Ovary (tissue), 10 donors: ENCODE measurements at places on chromosomes 3 and 15. TPM values are rescaled to one million over a fixed set of nuclear protein-coding genes. Genes with fewer than 3 reads are reported as not detected.

GRCh38 chr3:142152384-142152783 lies 3.0 kb upstream of the TFDP2 start:
- no peak overlapping the region for H3K4me3 ChIP-seq
- DNase-seq, result no peak
- no peaks in the 10 kb centered on the region for H3K36me3 ChIP-seq
- H3K4me1 ChIP-seq, result peaks cover 4% of the 10 kb centered on the region

Gene EFCAB12
- total RNA-seq, result 1.8 TPM

DNA sequence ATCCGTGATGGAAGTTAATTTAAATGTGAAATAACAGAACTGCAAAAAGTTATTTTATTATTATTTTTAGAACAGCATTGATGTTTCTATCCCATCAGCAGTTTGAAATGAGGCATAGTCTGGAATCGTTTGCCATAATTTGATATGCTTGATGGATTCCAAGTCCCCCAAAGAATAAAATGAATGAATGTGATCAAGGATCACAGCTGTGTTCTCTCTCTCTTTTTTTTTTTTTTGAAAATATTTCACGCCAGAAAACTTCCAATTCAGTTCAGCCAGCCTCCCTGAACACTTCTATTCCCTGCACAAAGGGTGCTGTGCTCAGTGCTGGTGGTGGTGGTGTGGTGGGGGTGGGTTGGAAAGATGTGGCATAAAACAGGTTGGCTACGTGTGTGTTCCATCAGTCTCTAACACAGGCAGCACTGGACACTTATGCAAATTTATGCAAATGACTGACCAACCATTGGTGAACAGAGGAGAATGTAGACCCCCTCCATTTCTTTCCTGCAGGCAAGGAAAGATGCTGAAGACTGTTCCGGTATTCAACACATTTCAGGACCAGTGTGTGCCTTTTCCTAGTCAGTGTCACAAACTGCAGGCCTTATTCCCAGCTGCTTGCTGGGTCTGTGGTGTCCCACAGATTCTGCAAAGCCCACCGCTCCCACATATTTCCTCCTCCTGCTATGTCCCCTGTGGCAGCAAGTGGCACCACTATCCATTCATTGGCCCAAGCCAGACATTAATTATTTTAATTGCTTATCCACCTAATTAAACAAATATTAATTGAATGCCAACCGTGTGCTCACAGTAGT lies 10.6 kb downstream of the ARNT2 start:
- DNase-seq, result no peak
- no peak overlapping the region for H3K4me3 ChIP-seq
- H3K36me3 ChIP-seq, result no peaks in the 10 kb centered on the region
- peaks cover 4% of the 10 kb centered on the region for H3K4me1 ChIP-seq
- no peaks in the 10 kb centered on the region for H3K27me3 ChIP-seq

GRCh38 chr3:23806534-23807423 lies 1.0 kb downstream of the UBE2E1 start:
- H3K4me3 ChIP-seq, result peak overlapping the region; percentile 80
- no peaks in the 10 kb centered on the region for H3K27me3 ChIP-seq
- H3K27ac ChIP-seq, result peak overlapping the region; percentile 83
- H3K4me1 ChIP-seq, result peaks cover 4% of the 10 kb centered on the region
- DNase-seq, result peak; percentile 39
- H3K36me3 ChIP-seq, result no peaks in the 10 kb centered on the region

DNA sequence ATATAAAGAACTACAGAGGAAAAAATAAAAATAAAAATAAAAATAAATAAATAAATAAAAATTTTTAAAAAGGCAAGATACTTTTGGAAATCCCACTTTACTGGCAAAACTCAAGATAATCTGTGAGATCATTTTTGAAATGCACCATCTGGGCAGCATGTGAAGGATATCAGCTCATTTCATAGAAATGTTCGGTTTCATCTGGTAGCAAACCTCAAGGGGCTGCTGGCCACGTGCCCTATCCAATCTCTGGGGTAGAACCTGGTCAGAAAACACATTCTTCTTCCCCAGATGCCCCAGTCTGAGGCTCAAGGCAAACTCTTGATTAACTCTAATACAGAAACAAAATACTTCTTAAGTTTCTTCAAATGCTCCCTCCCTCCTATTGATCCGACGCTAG lies 166.0 kb downstream of the FMN1 start:
- H3K36me3 ChIP-seq, result no peaks in the 10 kb centered on the region
- H3K4me1 ChIP-seq, result no peaks in the 10 kb centered on the region
- no peak overlapping the region for H3K27ac ChIP-seq
- H3K27me3 ChIP-seq, result no peaks in the 10 kb centered on the region
- DNase-seq, result no peak
- H3K4me3 ChIP-seq, result no peak overlapping the region

Gene BNC1
- 2.8 TPM for total RNA-seq

DNA sequence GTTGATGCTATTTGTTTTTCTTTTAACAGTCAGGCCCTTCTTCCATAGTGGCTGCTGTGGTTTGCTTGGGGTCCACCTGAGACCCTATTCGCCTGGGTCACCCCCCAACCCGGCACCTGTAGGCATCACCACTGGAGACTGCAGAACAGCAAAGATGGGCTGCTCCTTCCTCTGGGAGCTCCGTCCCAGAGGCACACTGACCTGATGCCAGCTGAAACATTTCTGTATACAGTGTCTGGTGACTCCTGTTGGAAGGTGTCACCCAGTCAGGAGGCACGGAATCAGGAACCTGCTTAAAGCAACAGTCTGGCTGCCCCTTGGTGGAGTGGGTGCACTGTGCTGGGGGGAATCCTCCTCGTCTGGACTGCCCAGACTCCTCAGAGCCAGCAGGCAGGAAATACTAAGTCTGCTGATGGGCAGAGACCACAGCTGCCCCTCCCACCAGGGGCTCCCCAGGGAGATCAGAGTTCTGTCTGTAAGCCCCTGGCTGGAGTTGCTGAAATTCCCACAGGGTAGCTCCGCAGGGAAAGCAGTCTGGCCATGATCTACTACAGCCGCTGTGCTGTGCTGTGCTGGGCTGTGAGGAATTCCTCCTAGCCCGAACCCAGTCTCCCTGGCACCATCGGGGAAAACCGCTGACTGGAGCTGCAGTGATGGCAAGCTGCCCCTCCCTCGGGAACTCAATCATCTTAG lies 248.2 kb downstream of the TBC1D5 start:
- no peak overlapping the region for H3K4me3 ChIP-seq
- H3K4me1 ChIP-seq, result no peaks in the 10 kb centered on the region
- no peaks in the 10 kb centered on the region for H3K36me3 ChIP-seq
- DNase-seq, result no peak
- no peaks in the 10 kb centered on the region for H3K27me3 ChIP-seq
- H3K27ac ChIP-seq, result no peak overlapping the region

Gene GOLGA8J
- not detected for total RNA-seq

- no peaks in the 10 kb centered on the region for H3K27me3 ChIP-seq
- peak; percentile 76 for DNase-seq
- no peak overlapping the region for H3K4me3 ChIP-seq
- peak overlapping the region; percentile 26 for H3K27ac ChIP-seq
- no peaks in the 10 kb centered on the region for H3K36me3 ChIP-seq
Measured at GRCh38 chr15:31338879-31339557, 12.4 kb downstream of the KLF13 start.

- no peak overlapping the region for H3K4me3 ChIP-seq
- H3K36me3 ChIP-seq, result no peaks in the 10 kb centered on the region
- no peak for DNase-seq
Measured at GRCh38 chr3:22495791-22496190, 707.3 kb upstream of the UBE2E2 start.

Gene GOLGA8O
- total RNA-seq, result 2.9 TPM

Gene GOLGA6L10
- total RNA-seq, result 1.5 TPM

Gene IGSF11
- 15.1 TPM for total RNA-seq

Gene PLCL2
- total RNA-seq, result 22.2 TPM

DNA sequence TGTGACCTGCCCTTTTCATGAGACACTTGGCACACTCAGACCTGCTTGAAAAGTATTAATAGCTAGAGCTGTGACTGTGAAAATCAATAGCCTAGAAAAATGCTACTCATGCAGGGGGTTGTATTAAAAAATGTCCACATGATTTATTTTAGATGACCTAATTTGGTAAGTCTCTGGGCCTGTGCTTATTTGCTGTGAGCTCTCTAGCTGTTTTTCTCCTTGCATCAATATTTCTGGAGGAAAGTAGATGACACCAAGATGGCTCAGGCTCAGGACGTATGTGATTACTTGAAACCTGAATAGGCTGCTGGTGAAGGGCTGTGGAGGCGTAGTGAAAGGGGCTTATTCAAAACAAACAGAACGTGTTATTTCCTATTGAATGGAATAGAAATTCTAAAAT lies 29.5 kb downstream of the KCNAB1 start:
- no peak overlapping the region for H3K4me3 ChIP-seq
- no peaks in the 10 kb centered on the region for H3K27me3 ChIP-seq
- no peak for DNase-seq
- no peaks in the 10 kb centered on the region for H3K36me3 ChIP-seq

Gene ISLR
- total RNA-seq, result 314 TPM

- no peak overlapping the region for H3K4me3 ChIP-seq
- no peaks in the 10 kb centered on the region for H3K27me3 ChIP-seq
- no peaks in the 10 kb centered on the region for H3K4me1 ChIP-seq
- DNase-seq, result no peak
Measured at GRCh38 chr3:61967019-61967418, 405.6 kb downstream of the PTPRG start.

Gene FBXO40
- 0.13 TPM for total RNA-seq

DNA sequence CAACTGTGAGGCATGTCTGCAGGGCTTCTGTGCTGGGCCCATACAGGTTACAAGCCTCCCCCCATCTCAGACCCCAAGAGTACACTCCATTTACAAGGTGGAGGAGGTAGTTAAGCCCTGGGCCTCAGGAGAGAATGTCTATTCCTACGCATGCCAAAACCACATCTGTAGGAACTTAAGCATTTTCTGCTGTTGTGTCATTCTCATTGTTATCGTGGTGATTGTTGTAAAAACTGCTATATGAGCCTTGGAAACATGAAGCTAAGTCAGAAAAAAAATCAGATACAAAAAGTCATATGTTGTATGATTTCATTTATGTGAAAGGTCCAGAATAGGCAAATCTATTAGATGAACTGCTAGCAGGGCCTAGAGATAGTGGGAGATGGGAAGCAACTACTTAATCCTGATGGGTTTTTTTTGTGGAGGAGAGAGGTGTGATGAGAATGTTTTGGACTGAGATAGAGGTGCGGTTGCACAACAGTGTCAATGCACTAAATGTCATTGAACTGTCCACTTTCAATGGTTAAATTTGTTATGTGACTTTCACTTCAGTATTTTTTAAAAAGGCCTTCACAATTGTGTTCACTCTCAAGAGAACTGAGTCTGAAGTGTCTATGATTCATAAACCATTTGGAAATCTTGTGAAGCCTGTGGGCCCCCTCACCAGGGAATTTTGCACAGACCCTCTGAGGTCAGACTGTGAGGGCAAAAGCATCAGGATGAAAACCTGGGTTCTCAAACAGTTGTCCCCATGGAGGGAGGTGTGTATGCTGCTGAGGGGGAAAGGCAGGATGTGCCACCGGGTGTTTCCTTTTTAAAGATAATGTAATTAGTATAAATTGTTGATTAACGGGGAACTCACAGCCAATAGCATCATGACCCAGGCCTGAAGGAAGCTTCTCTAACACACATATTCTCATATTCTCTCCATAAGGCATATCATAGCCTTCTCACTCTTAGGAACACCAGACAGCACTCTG lies 3.2 kb downstream of the RTP3 start:
- H3K4me1 ChIP-seq, result no peaks in the 10 kb centered on the region
- no peak overlapping the region for H3K27ac ChIP-seq
- DNase-seq, result no peak
- H3K36me3 ChIP-seq, result no peaks in the 10 kb centered on the region

GRCh38 chr3:141272906-141273662 lies 41.5 kb downstream of the PXYLP1 start:
- peaks cover 1% of the 10 kb centered on the region for H3K4me1 ChIP-seq
- no peak overlapping the region for H3K27ac ChIP-seq
- H3K4me3 ChIP-seq, result no peak overlapping the region
- no peaks in the 10 kb centered on the region for H3K27me3 ChIP-seq
- no peak for DNase-seq

GRCh38 chr3:134640378-134640777 lies 10.4 kb downstream of the KY start:
- H3K4me3 ChIP-seq, result no peak overlapping the region
- no peaks in the 10 kb centered on the region for H3K27me3 ChIP-seq
- no peaks in the 10 kb centered on the region for H3K36me3 ChIP-seq
- H3K4me1 ChIP-seq, result no peaks in the 10 kb centered on the region
- no peak overlapping the region for H3K27ac ChIP-seq

Gene RASA2
- total RNA-seq, result 28.1 TPM

Gene ZDHHC3
- 50.0 TPM for total RNA-seq

DNA sequence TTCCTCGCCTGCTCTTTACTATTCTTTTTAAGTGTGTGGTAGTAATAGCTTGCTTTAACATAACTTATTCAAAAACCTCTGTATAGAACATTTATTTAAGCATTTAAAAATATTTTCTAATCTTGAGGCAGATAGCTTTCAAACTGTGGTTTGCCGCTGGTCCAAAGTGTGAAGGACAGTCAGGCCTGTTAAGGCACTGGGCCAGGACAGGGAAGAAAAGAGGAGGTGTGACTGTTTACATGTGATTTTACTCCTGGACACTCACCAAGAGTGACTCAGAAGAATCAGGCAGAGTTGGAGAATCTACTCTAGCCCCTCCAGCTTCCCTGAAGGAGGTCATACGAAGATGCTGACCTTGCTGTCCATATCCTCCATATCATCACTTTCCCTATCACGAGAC lies 44.7 kb downstream of the CEP152 start:
- no peak overlapping the region for H3K4me3 ChIP-seq
- no peak overlapping the region for H3K27ac ChIP-seq
- H3K27me3 ChIP-seq, result no peaks in the 10 kb centered on the region
- H3K36me3 ChIP-seq, result no peaks in the 10 kb centered on the region

Gene FOXL2
- 48.3 TPM for total RNA-seq

Gene CLRN1
- not detected for total RNA-seq

Gene NRROS
- 0.80 TPM for total RNA-seq

- no peak for DNase-seq
- no peaks in the 10 kb centered on the region for H3K27me3 ChIP-seq
- H3K36me3 ChIP-seq, result no peaks in the 10 kb centered on the region
- no peak overlapping the region for H3K4me3 ChIP-seq
Measured at GRCh38 chr3:4862973-4863372, 116.3 kb upstream of the BHLHE40 start.

Gene GPR62
- total RNA-seq, result 0.83 TPM

Gene SLC35G2
- 4.1 TPM for total RNA-seq

GRCh38 chr3:40185029-40185695 lies 124.3 kb upstream of the EIF1B start:
- H3K36me3 ChIP-seq, result no peaks in the 10 kb centered on the region
- H3K27me3 ChIP-seq, result no peaks in the 10 kb centered on the region
- H3K4me1 ChIP-seq, result no peaks in the 10 kb centered on the region

DNA sequence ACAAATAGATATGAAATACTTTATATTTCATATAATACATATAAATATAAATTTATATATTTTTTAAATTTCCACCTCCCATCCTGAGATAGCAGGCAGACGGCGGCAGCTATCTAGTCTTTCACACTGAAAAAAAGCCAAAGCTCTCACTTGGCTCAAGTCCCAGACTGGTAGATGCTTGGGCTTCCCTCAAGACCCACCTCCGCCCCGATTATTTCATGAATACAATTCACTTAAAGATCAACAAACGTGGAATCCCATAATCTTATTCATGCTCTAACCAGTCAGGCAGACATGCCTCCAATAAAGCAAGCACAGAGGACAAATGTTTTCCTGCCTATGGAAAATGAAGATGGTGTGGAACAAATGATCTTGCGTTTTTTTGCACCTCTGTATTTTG lies 275.9 kb upstream of the NR2F2 start:
- H3K4me3 ChIP-seq, result no peak overlapping the region
- peaks cover 2% of the 10 kb centered on the region for H3K4me1 ChIP-seq
- H3K27ac ChIP-seq, result no peak overlapping the region
- H3K36me3 ChIP-seq, result no peaks in the 10 kb centered on the region
- H3K27me3 ChIP-seq, result no peaks in the 10 kb centered on the region

Gene APOD
- 45.6 TPM for total RNA-seq
